Fibroblast of skin of right biceps (primary cell): ENCODE measurements at places on chromosomes 3 and 15.

- DNase-seq = no peak
These were observed 55.4 kb downstream of the TMCC1 start for GRCh38 chr3:129838086-129838485.

GRCh38 chr3:10467904-10468612, 37.3 kb downstream of the ATP2B2 start:
- DNase-seq = no peak

DNA sequence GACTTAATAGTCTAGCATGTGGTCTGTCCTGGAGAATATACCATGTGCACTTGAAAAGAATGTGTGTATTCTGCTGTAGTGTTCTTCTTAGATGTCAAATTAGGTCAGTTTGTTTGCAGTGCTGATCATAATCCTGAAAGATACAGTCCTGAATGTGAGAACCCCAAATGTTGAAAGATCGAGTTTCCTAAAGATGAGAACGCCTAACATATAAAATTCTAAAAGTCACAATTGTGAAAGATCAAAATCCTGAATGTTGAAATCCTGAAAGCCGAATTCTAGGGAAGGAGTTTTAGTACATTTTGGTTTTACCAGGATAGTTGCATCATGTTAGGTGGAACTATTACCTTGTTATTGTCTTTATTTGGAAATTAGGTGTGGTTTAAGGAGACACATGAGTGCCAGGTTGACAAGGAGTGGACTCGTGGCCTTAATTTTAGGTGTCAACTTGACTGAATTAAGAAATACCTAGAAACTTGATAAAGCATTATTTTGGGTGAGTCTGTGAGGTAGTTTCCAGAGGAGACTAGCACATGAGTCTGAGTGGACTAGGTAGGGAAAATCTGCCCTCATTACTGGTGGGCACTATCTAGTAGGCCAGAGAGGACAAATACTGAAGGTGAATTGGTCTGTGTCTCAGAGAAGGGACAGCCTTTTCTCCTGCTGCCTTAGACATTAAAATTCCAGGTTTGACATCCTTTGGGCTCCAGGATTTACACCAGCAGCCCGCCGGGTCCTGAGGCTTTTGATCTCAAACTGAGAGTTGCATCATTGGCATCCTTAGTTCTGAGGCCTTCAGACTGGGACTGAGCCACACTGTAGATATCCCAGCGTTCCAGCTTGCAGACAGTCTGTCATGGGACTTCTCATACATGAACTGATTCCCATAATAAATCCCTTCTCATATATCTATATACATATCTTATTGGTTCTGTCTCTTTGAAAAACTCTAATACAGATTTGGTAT, 77.1 kb downstream of the LRRC28 start:
- DNase-seq = no peak

- peak; percentile 99 for DNase-seq
These were observed 54.6 kb downstream of the RBMS3 start for GRCh38 chr3:29335438-29335837.

GRCh38 chr3:136151219-136151618, 44.9 kb downstream of the MSL2 start:
- DNase-seq = no peak

GRCh38 chr15:96264801-96265515, 65.5 kb upstream of the NR2F2 start:
- DNase-seq = peak; percentile 58

DNA sequence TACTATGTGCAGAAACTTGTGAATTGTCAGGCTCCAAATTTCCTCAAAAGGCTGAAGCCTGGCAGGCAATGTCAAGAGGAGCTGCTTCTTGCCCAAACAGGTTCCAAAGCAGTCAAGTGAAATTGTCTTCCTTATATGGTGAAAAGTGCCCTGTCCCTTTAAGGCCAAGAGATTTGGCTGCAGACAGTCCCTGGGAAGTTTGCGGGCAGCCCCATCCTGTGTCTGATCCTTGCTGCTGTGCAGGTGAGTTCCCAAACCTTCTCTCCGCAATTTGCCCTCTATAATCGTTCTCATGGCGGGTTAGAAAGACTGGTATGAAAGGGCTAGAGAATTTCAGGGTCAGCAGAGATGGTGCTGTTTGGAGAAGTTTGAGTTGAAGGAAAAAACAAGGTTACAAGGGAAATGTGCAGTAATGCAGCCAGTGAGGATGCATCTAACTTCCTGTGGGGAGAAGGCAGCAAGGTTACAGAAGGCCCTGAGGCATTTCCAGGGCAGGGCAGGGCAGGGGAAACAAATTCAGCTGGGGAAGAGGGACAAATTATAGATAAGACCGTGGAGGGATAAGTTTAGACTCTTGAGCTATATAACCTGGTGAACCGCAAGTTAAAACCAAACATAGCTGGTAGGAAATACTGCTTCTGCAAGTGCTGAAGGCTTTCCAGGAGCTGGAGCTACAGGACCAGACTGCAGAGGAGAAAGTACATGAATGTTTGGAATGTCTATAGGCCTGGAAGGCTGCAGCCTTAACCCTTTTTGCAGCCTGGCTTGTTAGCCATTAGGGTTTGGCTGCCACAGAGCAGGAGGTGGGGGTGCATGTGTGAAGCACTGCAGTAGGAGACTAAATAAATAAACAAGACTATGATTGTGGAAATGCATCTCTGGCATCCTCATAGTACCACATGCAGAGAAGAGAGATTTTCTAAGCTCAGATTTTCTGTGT, 256.2 kb upstream of the IL12A start:
- peak; percentile 96 for DNase-seq

DNA sequence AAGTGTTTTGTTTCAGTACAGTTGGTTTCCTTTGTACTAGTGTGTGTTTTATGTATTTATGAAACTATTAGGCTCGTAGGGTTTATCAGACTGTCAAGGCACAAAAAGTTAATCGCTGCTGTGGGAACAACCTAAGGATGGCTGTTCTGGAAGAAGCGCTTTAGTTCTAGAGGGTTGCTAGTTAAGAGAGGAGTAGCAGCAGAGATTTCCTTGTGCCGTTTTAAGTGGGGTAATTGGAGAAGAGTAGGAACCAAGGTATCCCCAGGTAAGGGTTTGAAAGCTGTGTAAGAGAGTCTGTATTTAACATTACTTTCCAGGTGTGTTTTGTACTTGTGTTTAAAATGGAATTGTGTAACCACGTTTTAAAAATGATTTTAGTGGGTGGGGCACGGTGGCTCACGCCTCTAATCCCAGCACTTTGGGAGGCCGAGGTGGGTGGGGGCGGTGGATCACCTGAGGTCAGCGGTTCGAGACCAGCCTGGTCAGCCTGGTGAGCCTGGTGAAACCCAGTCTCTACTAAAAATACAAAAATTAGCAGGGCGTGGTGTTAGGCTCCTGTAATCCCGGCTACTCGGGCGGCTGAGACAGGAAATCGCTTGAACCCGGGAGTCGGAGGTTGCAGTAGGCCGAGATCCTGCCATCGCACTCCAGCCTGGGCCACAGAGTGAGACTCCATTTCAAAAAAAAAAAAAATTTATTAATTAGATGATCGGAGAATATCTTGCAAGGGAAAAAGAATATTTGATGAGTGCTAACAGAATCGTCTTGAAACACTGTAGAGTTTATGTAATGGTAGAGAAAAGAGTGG, 2.6 kb downstream of the MORF4L1 start:
- DNase-seq = no peak

DNA sequence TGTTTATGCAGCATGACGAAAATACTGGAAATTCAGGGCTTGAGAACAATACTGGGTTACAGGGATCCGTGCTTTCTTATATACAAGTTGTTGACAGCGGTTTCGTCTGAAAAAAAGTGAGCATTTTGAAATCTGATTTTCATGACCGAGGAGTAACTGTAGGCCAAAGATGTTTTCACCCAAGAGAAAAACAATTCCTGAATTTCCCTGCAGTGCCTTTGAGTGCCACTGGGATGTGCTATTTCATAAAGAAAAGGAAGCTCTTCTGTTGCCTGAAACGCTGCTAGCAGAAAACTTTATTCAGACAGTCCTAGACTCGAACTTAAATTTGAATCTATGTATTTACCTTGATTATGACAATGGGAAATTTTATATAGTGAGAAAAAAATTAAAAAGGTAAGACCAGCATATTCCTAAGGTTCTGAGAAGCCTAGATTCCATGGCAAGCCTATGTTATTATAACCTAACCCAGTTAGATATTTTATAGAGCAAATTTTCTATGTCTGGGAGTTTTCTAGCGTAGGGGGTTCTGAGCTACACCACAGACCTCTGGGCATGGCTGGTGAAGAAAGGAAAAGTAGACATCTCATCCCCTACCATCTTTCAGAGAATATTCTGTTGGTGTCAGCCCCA, 30.2 kb downstream of the KCNAB1 start:
- peak; percentile 50 for DNase-seq

DNA sequence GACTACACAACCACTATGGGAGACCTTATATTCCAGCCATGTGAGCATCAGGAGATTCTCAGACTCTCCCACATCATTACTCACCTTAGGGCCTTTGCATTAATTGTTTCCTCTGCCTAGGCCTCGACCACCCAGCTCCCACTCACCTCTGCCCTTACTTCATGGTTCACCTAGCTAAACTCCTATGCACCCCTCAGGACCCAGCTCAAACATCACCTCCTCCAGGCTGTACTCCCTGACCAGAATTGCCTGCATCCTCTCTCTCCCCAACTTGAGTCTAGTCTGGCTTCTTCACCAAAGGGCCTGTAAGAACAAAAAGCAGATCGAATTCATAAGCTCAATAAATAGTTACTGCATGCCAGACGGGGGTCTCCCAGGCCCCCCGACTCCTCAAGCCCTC, 53.1 kb upstream of the FAM174B start:
- no peak for DNase-seq

DNA sequence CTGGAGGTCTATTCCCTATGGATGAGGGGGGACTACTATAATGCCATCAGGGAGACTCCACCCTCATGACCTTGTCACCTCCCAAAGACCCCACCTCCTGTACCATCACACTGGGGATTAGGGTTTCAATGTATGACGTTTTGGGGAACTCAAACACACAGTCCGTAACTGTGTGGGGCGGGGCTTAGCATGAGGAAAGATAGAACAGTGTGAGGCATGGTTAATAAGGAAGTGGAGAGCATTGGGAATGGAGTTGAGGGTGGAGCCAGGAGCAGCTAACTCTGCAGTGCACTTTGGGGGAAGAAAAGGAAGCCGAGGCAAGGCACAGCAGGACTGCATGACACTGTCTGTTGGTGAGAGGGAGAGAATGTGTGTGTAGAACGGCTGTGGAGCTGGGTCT, 90.9 kb upstream of the AGBL1 start:
- DNase-seq = no peak

GRCh38 chr3:25895443-25895842, 105.6 kb downstream of the OXSM start:
- peak; percentile 83 for DNase-seq

GRCh38 chr15:101501703-101502373, 12.3 kb upstream of the PCSK6 start:
- peak; percentile 30 for DNase-seq

GRCh38 chr3:171204942-171205341, 178.4 kb upstream of the SLC2A2 start:
- DNase-seq = no peak

DNA sequence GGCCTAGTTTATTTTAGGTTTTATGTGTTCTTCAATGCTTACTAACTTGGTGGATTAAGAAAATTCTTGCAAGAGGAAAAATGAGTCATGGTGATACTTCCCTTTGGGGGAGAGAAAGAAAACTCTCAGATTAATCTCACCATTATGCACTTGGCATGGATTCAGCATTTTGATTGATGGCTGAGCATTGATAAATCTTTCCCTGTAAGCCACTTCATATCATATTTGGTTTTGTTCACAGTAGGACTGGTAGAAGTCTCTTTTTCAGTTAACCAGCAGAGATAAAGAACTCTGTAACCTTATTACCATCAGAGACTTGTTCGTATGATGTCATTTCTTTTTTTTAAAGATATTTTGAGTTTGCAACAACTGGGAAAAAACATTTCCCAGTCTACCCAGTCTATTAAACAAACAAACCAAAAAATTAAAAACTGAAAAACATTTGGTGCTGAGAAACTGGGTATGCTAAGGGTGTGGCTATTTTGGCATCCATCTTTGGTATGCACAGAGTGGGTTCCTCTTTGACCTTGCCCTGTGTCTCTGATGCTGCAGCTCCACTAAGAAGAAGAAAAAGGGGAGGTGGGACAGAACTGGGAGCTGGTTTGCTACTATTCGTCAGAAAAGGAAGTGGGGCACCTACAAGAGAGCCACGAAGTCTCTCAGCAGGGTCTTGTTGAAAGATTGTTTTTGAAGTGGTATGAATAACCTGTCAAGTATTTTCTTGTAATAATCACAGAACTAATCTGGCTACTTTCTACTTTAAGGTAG, 17.2 kb downstream of the TMOD3 start:
- DNase-seq = peak; percentile 74

- peak; percentile 12 for DNase-seq
These were observed 10.6 kb upstream of the SLC9C1 start for GRCh38 chr3:112304611-112305010.

- peak; percentile 34 for DNase-seq
These were observed 98.2 kb downstream of the ZNF609 start for GRCh38 chr15:64558460-64559179.

- no peak for DNase-seq
These were observed 23.0 kb upstream of the EPHB1 start for GRCh38 chr3:134772011-134772410.

DNA sequence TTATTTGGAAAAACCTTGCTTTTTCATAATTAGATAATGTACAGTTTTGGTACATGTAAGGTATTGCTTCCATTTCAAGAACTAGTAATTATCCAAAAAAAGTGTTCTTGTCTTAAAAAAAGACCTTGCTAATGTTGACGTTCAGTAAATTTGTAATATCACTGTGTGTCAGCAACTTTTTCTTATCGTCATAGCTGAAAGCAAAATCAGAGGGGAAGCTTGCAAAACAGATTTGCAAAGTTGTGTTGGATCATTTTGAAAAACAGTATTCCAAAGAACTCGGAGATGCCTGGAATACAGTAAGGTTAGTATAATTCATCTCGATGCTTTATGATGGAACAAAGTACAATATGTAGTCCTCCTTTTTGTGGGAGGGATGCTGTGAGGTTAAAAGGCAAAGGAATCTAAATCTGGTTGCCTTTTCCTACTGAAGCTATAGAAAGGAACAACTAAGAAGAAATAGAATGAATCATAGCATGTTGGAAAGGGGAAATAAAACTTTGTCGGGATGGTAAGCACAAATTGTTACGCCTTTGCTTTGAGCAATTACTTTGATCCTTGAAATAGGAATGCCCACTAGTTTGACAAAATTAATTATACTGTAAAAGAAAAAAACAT, 1.5 kb downstream of the NSUN3 start:
- no peak for DNase-seq

DNA sequence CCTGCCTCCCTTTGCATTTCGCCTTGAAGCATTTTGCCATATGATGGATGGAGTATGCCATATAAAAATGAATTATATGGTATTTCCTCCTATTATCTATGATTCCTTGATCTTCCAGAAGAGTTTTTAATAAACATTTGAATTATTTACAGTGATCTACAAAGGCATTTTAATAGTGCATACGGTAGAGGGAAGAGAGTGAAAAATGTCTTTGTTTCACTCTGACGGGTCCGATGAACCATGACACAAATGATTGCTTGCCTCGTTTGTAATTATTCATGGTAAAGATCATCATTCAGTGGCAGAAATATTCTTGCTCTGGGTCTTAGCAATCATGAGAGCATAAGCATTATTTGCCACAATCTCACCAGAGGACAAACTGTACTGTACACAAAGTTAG, 1010.9 kb downstream of the NTRK3 start:
- DNase-seq = no peak
